ENCODE measurements at places on chromosomes 1 and 21. TPM values are rescaled to one million over a fixed set of nuclear protein-coding genes. Genes with fewer than 3 reads are reported as not detected.

DNA sequence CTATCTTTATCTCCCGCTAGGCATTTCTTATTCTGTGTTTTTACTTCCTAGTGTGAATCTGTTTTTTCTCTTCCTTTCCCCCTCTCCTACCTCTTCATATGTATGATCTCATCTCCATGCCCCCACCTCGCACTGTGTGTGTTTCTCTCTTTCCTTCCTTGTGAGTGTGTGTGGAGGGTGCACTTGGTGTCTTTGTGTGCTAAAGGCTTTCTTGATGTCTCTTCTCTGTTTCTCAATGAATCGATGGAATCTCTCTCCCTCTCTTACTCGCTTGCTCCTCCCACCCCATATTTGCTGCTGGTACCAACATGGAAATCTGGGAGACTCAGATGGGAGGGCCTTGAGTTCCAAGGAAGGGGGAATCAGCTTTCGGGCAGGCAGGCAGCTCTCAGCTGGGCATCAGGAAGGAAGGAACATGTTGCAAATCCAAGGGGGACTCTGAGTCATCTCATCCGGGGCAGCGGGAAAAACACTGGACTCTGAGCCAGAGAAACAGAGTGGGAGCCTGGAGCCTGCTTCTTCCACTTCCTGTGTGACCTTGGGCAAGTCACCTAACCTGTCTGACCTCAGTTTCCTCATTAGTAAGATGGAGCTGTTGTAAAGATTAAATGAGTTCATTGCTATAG lies 147.5 kb downstream of the PTPRU start:
- no peak for DNase-seq

DNA sequence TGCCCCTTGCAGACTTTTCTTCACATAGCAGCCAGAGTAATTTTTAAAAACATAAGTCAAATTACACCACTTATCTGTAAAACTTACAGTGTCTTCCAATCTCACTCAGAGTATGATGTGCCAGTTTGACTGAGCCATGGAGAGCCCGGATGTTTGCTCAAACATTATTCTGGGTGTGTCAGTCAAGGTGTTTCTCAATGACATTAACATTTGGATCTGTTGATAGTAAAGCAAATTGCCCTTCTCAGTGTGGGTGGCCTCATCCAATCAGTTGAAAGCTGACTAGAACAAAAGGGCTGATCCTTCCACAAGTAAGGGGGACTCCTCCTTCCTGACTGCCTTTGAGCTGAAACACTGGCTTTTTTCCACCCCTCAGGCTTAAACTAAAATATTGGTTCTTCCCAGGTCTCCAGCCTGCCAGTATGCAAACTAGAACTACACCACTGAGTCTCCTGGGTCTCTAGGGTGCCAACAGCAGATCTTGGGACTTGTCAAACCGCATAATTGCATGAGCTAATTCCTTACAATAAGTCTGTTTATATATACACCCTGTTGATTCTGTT lies 157.9 kb upstream of the CTTNBP2NL start:
- no peak for DNase-seq

GRCh38 chr1:244096066-244096610 lies 45.1 kb downstream of the ZBTB18 start:
- DNase-seq, result no peak

DNA sequence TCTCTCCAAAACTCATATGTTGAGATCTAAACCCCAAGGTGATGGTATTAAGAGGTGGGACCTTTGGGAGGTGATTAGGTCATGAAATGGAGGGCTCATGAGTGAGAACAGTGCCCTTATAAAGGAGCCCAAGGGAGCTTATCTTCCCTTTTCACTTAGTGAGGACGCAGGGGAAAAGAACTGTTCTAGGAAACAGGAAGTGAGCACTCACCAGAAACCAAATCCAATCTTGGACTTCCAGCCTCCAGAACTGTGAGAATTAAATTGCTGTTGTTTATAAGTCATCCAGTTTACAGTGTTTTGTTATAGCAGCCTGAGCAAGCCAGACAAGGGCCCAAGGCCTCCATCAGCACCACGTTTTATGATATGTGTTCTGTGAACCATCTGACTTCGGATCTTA lies 60.3 kb upstream of the LRRC8D start:
- DNase-seq, result no peak

CD244 gene
- 0.88 TPM for polyA plus RNA-seq

GFI1 gene
- 0.56 TPM for polyA plus RNA-seq

PRDX1 gene
- 220 TPM for polyA plus RNA-seq

LGR6 gene
- polyA plus RNA-seq, result 1.7 TPM

SLFNL1 gene
- 1.9 TPM for polyA plus RNA-seq

MAST2 gene
- 56.8 TPM for polyA plus RNA-seq

Data from right lung (tissue), 10 donors.